ENCODE measurements at places on chromosomes 11 and 22.

GRCh38 chr11:131430473-131431208, 60.2 kb downstream of the NTM start:
- no peak for DNase-seq

- DNase-seq: no peak
Observed at GRCh38 chr11:126719740-126720139, 280.8 kb downstream of the KIRREL3 start.

GRCh38 chr11:69770540-69770939, 4.6 kb downstream of the FGF4 start:
- DNase-seq: no peak

- no peak for DNase-seq
Observed at GRCh38 chr11:73230931-73231330, 12.8 kb downstream of the P2RY2 start.

DNA sequence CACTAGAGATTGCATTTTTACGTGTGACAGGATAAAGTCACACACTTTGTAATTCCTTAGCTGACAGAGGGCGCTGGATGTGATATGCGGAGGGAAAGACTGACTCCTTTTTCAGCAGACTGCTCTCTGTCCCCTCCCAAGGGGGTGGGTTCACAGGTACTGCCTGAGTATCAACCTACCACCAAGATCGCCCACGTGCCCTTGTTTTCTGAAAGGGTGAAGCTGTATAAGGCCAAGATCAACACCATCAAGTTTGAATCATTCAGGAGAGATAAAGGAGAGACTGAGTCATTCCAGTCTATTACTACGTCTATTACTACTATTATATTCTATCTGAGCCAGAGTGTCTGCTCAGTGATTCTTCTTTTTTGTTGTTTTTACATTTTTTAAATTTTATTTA, 30.7 kb downstream of the BUD13 start:
- no peak for DNase-seq

- no peak for DNase-seq
Observed at GRCh38 chr11:46133119-46133518, 11.9 kb upstream of the PHF21A start.

GRCh38 chr11:75198278-75198973, 42.1 kb upstream of the TPBGL start:
- DNase-seq: no peak

GRCh38 chr11:2100361-2101170, 38.6 kb downstream of the IGF2 start:
- DNase-seq: no peak

DNA sequence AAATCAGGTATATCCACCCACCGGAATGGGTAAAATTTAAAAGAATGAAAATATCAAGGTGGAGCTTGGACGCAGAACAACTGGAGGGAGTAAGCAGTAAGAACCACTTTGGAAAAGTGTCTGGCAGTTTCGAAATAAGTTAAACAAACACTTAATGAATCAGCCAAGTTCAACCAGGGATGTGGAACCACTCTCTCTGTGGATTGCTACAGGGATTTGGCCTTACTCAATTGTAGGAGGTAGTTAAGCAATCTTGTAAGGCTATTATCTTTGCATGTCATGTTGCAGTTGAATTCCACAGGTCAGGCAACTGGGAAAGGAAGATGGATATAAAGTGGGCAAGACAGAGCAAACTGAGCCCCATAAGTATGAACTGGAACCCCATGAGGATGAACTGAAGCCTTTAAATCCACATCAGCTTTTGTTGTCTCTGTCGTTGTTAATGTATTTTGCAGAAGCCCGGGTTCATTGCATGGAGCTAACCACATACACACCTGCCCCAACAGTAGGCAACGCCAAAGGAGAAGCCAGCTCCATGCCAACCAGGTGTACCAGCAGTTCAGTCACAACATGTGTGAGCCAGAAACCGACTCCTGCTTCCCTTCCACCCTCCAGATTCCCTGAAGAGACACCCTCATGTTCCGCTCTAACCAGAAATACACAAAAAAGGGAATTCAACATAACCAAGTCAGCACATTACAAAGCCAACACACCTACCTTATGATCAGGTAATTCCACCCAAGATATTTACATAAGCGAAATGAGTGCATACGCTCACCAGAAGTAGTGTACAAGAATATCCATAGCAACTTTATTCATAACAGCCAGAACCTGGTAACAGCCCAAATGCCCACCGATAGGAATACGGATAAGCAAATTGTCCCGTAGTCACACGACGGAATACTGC, 8.0 kb upstream of the SLC43A3 start:
- peak; percentile 89 for DNase-seq
